ENCODE measurements at places on chromosomes 2 and 18.

DNA sequence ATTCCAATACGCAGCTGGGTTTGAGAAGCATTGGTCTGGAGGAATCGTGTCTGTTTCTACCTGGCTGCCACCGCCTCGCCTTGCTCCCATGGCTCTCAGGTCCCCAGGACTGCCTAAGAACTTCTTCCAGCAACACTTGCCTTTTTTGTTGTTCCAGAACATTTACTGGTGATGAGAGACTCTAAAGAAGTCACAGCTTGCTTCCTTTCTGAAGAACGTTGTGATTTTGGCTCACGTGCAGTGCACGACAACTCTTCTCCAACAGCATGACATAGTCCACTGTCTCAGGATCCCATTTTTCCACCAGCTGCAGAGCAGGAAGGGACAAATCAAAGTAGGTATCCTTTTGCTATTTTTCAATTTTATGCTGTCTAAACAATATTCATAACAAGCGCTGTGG, 940.9 kb downstream of the SLC4A3 start:
- no peak for DNase-seq

- DNase-seq: peak; percentile 89
These were observed 105.0 kb upstream of the SMAD7 start for GRCh38 chr18:49055754-49056172.

GRCh38 chr2:310994-311393, 23.1 kb upstream of the ALKAL2 start:
- DNase-seq: no peak

DNA sequence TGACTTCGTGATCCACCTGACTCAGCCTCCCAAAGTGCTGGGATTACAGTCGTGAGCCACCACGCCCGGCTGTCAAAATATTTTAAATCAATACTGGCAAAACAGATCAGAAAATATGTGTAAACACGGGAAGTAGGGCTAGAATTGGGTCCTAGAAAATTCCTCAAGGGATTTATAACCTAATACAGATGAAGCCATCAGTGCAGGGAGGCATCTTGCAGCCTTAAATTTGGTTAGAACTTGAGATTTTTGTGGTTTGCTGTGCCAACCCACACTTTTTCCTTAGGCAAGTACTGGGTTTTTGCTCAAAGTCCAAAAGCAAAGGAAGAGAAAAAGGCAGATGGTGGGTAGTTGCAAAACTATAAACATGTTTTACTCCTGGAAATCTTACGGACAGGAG, 33.7 kb upstream of the NFE2L2 start:
- no peak for DNase-seq

DNA sequence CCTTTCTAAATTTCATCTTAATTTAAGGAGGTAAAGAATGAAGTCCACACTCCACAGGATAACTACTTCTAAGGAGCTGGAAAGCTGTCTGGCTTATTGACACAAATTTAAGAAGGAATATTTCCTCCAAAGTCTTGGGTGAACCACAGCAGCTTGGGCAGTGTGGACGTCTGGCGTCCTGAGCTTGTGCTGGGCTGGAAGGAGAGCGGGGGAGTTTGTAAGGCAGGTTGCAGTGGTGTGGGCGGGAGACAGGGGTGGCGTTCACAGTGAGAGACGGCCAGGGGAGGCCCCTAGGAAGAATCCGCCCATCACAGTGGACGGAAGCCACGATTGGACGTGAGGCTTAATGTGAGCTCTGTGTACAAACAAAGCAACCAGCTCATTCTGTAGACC, 25.7 kb downstream of the ADI1 start:
- no peak for DNase-seq

DNA sequence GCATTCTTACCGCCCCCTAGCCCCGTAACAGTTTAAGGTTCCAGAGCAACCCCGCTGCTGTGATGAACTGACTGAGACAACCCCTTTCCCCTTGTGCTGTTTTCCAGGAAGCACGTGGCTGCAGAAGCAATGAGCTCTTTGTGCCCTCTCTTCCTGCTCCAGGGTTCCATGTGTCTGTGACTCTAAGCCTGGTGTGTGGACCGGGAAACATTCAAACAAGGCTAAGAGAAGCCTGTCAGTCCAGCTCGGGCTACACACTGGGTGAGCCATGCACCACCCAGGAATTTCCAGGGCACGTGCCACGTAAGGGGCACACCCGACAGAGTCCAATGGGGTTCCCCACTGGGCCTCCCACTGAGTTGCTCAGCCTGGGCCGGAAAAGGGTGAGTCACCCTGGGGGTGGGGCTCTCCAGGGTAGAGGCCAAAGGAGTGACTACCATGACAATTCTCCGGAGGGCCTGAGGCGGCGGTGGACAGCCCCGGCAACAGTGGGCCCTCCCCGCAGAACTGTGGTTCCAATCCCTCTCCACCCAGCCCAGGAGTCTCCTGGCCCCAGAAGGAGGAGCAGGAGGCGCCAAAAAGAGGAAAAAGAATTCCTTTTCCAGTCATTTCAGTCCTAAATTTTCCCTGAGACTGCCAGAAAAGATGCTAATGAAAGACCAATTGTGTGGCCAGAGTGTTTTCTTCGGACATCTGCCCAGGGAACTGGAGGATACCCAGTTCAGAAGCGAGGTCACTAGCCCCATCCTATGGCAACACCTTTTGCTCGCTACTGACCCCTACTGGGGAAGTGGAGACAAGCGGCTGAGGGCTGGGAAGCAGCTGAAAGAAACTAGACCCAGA, 157.8 kb upstream of the SLC1A4 start:
- DNase-seq: peak; percentile 97
